ENCODE measurements at places on chromosomes 5 and 9. TPM values are rescaled to one million over a fixed set of nuclear protein-coding genes. Genes with fewer than 3 reads are reported as not detected.
A peak's percentile ranks its signal among the peaks of the same experiment; 100 is the strongest.

The DBH gene
- not detected for total RNA-seq

GRCh38 chr5:148455185-148455584 lies 71.4 kb downstream of the FBXO38 start:
- DNase-seq = no peak

DNA sequence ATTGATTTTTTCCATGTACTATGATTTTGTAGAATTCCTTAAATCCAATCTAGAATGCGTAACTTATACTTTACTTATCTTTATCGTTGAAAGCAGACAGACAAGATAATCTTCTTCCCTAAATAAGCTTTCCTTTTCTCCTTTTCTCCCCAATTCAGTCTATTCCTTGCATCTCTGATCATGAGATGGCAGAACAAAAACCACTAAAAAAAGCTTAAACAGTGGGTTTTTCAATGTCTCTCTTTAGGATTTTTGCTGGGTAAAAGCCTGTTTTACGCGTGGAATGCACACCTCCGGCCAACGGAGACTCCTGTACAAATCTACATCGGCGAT lies 755 bp downstream of the CDKN2B start:
- DNase-seq = no peak

The LECT2 gene
- total RNA-seq = not detected

- no peak for DNase-seq
Observed at GRCh38 chr5:10580531-10581423, 16.9 kb downstream of the ANKRD33B start.

The OTULINL gene
- 3.9 TPM for total RNA-seq

GRCh38 chr5:73417303-73418034 lies 31.1 kb downstream of the FOXD1 start:
- DNase-seq = peak; percentile 39

GRCh38 chr9:128475867-128476266 lies 20.1 kb downstream of the ODF2 start:
- DNase-seq = no peak

DNA sequence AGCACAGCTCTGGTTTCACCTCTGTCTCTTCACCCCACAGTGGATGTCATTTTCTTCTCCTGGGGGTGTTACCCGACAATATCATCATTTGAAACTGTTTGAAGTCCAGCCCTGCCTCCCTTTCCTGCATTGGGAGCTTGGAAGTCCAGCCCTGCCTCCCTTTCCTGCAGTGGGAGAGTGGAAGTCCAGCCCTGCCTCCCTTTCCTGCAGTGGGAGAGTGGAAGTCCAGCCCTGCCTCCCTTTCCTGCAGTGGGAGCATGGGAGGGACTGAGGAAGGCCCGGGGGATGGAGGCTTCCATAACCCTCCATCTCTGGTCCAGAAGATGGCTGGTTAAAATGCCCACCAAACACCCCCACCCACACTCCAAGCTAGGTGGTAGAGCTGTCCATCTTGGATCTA lies 59.8 kb downstream of the SYK start:
- no peak for DNase-seq

The CCL21 gene
- 7.5 TPM for total RNA-seq

The MCC gene
- 122 TPM for total RNA-seq

Data from tibial nerve (tissue), 4 donors.